ENCODE measurements at places on chromosomes 6 and 20. TPM values are rescaled to one million over a fixed set of nuclear protein-coding genes. Genes with fewer than 3 reads are reported as not detected.

SEC23B gene
- 44.4 TPM for total RNA-seq

ZNF165 gene
- 1.1 TPM for total RNA-seq

OPN5 gene
- not detected for total RNA-seq

MYH7B gene
- total RNA-seq: 0.76 TPM

BMP5 gene
- total RNA-seq: 0.16 TPM

KCNK15 gene
- 1.8 TPM for total RNA-seq

CDSN gene
- not detected for total RNA-seq

DEFB124 gene
- total RNA-seq: not detected

SAMD10 gene
- 6.4 TPM for total RNA-seq

SAMD3 gene
- 0.25 TPM for total RNA-seq

LY6G5C gene
- total RNA-seq: not detected

PRDM13 gene
- not detected for total RNA-seq

IRAK1BP1 gene
- total RNA-seq: 3.2 TPM

CLDN20 gene
- not detected for total RNA-seq

FOXS1 gene
- 15.2 TPM for total RNA-seq
